ENCODE measurements at places on chromosomes 3 and 15.

GRCh38 chr3:171396048-171396447 lies 64.2 kb downstream of the TNIK start:
- no peak for DNase-seq

DNA sequence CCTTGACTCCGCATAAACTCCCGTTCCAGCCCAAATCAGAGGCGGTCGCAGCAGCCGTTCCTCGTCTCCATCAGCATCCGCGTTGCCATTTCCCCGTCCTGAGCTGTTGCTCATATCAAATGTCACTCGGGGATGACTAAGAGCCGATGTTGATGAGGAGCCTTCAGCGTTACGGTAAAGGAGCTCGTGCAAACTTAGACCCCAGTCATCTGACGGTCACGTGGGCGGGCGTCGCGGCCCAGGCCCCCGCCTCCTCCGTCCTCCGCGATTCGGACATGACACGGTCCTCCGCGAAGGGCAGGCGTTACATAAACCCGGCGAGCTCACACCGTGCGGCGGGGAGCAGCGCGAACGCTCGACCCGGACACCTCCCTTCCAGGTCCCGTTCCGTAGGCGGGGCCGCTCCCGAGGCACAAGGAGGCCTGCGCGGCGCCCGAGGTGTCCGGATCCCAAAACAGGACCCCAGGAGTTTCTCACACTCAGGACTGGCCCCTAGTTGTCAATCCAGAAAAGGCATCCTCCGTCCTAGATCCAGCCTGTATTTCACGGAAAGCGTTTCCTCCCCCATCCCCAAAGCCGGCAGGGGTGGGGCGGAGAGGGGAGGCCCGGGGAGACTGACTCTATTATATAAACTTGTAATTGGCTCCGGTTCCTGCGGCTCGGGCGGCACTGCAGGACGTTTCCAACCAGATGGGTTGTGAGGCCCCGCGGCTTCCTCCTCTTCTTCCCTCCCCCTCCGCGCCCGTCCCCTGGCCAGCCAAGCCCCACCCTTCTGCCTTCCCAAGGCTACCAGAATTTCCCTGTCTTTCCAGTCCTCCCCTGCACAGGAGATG lies 100.0 kb upstream of the IGF1R start:
- DNase-seq, result peak; percentile 75

DNA sequence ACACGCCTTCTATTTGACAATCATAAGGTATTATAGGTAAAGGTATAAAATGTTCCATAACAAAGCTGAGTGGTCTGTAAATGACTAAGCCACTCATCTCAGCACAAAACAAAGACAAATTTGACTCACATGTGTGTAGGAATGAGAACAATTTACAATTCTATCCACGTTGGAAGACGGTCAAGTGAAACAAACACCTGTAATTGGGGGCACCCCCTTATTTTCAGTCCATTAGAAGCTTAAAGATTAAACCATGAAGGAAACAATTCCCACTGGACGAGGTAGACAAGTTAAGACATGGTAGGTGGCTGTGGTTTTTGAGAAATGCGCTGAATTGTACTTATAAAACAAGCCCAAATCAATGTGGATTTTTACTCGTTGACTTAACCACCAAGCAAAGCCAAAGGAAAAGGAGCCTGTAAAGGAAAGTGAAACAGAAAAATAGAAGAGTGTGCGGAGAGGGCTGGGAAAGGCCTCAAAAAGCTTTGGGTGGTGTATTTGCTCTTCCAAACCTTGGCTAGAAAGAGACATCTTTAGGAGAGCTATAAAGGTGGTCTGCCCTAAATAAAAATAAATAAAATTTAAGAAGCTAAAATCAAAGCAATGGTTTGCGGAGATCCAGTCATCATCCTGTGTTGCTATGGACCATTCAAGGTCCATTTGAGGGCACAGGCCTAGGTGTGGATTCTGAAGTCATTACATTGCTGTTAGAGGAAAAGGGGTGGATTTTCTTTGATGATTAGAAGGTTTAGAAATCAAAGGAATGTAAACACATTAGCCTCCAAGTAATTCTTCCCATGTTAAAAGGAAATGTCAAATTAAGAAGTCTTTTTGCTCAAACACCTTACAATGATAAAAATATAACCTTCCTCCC lies 135.0 kb downstream of the TFG start:
- DNase-seq, result no peak

DNA sequence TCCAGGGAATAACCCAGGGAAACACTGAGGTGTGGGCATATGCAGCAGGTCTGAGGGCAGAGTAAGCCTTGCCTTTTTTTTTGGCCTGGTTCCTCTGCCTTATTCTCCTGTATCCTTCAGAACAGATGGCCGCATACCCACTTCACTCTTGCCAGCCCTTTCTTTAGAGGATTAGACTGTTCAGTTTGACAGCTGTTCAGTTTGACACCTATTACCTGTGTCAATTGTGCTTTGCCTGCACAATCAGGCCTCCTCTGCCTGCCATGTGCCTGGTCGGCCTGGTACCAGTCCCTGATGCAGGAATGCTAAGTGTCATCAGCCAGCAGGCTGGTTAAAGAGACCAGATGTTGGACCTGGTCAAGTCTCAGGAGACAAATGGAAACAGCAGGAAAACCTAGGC lies 22.3 kb downstream of the TM6SF1 start:
- DNase-seq, result no peak

DNA sequence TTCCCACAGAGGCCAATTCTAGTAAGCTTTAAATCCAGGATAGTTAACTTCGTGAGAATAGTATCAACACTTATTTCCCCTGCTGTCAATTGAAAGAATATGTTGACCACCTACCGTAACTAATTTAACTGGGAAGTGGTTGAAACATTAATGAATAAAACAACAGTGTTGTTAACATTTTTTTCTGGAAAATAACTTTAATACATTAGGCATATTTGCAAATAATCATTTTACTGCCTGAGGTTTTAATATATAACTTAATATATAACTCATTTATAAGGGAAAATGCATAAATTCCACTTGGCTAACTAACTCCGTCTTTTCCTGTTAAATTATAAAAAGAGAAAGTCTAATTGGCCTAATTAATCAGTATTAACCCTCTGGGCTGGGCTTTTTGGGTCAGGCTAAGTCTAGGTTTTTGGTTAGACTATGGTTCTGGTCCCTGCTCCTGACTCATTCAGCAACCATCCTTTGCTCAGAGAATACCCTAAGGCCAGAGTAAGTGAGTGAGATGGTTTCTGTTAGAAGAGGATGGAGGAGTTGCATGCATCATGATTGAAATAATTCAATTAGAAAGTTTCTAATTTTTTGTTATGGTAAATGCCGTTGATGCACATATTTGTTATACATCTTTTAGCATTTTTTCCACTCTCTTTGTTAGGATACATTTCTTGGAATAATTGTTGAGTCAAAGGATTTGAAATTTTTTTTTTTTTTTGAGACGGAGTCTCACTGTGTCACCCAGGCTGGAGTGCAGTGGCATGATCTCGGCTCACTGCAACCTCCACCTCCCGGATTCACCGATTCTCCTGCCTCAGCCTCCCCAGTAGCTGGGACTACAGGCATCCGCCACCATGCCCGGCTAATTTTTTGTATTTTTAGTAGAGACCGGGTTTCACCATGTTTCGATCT lies 10.8 kb upstream of the SKIL start:
- DNase-seq, result no peak

DNA sequence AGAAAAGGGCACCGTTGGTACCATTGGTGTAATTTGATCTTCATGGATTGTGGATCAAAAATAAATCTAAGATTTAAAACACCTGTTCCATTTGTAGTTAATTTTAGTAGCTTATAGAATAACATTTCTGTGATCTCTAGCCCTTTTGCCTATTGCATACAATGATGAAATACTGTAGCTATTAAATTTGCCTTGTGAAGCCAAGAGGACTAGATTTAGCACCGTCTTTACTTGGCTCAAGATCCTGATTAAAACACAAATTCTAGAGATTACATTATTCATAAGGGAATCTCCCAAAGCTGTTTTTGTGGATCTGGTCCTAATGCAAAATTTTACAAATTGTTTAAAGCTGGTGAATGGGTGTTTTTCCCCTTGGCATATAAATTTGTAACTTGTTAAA lies 8.2 kb downstream of the TBC1D23 start:
- DNase-seq, result no peak

GRCh38 chr3:68878322-68878721 lies 54.0 kb downstream of the TAFA4 start:
- DNase-seq, result no peak

DNA sequence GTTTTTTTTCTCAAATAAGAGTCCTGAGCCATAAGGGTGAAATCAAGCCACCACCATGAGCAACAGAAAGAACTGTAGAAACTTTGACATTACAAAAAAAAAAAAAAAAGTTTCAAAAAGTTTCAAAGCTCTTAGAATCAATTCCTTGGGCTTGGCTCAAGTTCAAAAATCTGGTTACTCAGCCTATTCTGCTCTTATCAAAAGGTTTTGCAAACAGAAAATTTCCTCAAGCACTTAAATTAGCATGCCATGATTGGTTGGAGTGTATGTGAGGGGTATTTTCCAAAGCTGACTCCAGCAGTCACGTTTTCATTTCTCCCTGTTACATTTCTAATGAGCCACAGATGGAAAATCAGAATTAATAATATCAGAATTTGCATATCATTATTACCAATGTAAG lies 12.1 kb upstream of the PEX5L start:
- no peak for DNase-seq

DNA sequence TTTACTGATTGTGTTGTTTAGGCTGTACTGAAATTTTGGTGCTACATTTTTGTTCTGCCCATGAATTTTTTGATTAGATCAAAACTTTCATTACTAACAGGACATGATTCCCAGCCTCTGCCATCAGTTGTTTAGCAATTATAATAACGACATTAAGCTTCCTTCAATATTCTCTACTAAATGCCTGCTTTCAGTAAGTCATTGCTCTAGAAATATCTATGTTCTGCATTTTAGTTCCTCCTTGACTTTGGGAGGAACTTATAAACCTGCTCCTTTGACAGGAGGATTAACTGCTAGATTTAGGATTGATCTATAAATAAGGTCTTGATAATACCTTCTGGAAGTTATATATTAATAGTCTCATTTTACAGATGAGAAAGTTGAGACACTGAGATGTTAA lies 269.1 kb downstream of the RAP2B start:
- peak; percentile 12 for DNase-seq

- DNase-seq, result no peak
Observed at GRCh38 chr3:11592445-11593298, 51.0 kb downstream of the VGLL4 start.

DNA sequence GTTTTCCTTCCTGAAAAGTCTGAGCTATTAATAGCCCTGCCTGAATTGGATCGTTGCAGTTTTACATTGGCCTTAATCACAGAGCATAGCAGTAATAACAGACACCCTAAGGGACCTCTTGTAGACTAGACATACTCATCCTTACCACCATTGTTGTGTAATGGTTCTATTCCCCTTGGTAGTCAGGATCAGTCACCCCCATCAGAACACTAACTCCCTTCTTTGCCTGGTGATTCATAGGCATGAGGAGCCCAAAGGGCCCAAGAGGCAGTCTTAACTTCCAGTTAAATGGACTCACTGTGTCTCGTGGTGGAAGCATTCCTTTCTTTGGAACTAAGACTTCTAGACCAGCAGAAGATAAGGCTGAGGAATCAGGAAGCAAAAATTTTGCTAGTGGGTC lies 20.2 kb downstream of the CGGBP1 start:
- DNase-seq, result no peak

DNA sequence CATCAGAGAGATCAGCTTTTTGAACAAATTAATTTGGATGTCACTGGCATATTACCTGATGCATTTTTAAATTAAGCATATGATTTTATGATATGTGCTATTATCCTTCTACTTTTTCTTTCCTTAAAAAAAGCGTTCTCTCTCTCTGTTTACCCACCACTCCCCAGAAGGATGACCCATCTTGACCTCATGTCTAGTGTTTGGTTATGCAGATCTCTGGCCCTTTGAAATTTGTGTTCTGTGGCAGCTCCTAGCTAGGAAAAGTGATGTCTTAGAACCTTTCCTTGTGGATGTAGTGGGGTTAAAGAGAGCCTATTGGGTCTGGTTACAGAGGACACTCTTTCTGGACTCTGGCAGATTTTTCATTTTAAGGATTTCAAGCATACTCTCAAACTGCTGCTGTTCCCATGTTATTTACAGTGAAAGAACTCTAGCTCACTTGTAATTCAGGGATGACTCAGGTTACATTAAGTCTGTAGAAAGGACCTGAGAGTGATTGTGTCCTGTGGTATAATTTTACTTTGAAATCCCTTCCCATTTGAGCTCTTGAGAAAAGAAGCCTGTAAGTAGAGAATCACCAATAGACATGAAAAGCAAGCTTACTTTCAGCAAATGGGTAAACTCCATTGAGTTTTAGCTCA lies 23.8 kb downstream of the ARHGEF26 start:
- DNase-seq, result no peak

DNA sequence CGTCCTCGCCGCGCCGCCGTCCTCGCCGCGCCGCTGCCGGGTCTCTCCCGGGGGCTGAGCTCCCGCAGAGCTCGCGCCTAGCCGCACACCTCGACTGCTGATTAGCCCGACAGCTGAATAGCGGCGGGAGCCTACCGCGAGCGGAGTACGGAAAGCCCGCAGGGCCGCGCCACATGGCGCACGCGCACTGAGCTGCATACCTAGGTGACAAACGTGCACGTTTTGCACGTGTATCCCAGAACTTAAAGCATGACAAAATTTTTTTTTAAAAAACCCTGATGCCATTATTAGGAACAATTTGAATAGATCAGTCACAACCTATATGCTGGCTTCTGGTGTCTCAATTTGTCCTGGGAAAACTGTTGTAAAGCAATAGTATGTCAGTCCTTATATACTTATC lies at the start of gene GOLGA8A:
GOLGA8A (minus strand) TSS at position 122 of the 400 bp plus-strand sequence. CDS start 48,117 bp downstream, outside the sequence.
- DNase-seq, result no peak

GRCh38 chr15:96882121-96882772 lies 551.7 kb downstream of the NR2F2 start:
- DNase-seq, result no peak

DNA sequence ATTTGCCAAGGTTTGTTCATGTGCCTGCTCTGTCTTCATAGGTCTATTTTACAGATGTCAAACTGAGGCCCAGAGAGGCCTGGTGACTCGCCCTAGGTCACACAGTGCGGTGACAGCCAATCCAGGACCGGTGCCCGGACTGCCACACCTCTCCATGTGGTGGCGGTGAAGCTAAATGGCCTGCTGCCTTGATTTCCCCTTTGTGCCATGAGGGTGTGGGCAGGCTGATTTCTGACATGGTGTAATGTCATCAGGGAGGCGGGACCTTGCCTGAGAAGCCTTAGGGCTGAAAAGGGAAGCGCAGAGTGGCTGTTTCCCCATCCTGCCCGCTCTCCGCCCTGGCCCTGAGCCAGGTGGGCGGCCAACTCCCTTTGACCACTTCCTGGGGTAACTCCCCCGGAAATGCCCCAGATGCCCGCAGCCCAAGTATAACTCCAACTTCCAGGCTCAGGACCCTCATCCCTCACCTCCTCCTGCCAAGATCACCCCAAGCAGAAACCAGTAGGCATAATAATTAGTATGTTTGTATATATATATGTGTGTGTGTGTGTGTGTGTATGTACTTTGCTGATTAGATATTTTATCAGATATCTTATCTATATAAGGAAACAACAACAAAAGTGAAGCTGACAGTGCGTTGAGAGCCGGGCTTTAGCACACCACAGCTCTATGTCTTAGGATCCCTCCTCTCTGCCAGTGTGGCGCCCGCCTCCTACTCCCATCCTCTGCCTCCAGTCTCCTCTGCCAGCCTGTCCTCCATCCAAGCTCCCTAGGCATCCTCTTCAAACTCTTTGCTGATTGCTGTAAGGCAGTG lies 63.9 kb downstream of the IQSEC1 start:
- peak; percentile 98 for DNase-seq

GRCh38 chr3:8567784-8568575 lies 66.4 kb downstream of the LMCD1 start:
- DNase-seq, result no peak

GRCh38 chr3:20997183-20997582 lies 753.8 kb downstream of the ZNF385D start:
- DNase-seq, result no peak

GRCh38 chr15:79455361-79455760 lies 23.2 kb downstream of the MINAR1 start:
- no peak for DNase-seq

Measured in CD14-positive monocyte (primary cell).